ENCODE measurements at places on chromosomes 1 and 21.

GRCh38 chr1:5343256-5344020 lies 648.8 kb downstream of the NPHP4 start:
- no peak for DNase-seq

DNA sequence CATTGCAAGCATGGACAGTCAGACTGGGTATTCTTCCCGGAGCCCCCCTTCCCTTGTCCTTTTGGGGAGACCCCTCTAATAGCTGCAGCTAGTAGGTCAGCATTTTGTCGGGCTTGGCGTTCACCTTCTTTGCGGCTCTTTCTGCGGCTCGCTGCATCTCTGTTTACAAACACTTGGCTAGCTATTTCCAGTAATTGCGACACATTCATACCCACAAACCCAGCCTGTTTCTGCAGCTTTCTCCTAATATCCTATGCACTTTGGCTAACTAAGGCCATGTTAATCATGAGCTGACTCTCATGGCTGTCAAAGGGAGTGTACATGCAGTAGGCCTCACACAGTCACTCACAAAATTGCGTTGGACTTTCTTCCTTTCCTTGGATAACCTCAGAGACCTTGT lies 716.4 kb downstream of the AMY1C start:
- no peak for DNase-seq

DNA sequence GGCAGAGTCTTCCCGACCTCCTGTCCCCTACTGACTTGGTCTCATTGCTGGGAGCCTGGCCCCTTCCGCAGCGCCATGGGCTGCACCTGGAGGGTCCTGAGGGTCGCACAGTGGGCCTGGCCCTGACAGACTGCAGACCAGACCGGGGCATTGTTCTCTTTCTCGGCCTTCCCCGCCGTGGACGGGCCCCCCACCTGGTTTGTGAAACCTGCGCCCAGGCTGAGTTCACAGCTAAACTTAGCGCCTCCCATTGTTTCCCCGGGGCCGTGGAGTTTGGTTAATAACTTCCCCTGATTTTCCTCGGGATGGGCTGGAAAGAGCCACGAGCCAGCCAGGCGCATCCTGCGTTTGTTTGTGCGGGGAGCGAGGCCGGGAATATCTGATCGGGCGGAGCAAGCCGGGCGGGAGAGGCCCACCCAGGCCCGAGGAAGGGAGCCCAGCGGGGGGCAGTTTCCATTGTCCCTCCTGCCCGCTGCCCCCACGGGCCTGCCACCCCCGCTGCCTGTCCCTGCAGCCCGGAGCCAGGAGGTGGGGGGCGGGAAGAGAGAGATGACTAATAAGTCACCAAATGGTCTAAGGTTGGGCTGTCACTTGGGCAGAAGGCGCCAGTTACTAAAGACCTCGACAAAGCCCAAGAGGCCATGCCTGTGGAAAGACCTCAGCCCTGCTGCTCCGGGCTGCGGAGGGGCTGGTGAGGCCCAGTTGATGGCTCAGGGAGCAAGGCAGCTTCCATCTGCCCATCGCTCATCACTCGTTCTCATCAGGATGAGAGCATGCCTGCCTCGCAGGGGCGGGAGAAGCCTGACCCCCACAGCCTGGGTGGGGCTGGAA lies 39.0 kb upstream of the ARHGEF16 start:
- DNase-seq = no peak

- peak; percentile 42 for DNase-seq
Observed at GRCh38 chr1:116737855-116738321, 16.3 kb upstream of the CD2 start.

DNA sequence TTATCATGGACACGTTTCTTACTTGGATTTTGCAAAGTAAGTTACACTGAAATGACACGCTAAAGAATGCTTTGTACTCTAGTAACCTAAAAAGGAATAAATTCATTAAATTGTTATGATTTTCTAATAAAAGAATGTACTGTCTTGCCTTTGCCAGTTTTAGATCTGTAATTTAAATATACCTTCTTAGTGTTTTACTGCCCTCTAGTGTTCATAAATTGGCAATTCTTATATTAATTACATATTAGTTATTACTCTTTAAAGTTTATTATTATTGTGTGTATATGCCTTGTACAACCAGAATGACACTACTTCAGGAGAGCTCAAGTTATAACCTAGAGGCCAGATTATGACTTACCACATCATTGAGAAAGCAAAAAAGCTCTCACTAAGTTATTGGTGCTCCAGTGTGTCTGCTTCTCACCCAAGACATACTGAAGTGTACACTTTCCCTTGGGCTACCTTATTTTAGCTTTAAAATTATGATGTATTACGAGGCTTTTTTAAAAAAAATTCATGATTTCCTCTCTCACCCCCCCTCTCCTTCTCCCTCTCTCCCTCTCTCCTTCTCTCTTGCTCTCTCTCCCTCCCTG lies 169.9 kb downstream of the HS2ST1 start:
- DNase-seq = no peak

GRCh38 chr1:88697503-88697902 lies 13.4 kb downstream of the PKN2 start:
- no peak for DNase-seq

GRCh38 chr1:167795810-167796740 lies 74.3 kb downstream of the MPZL1 start:
- DNase-seq = no peak

- no peak for DNase-seq
Observed at GRCh38 chr1:38088791-38089190, 42.2 kb upstream of the POU3F1 start.

- DNase-seq = no peak
Observed at GRCh38 chr1:36467700-36468455, 3.7 kb upstream of the MRPS15 start.

- no peak for DNase-seq
Observed at GRCh38 chr1:52054496-52055065, 410 bp downstream of the TXNDC12 start.

DNA sequence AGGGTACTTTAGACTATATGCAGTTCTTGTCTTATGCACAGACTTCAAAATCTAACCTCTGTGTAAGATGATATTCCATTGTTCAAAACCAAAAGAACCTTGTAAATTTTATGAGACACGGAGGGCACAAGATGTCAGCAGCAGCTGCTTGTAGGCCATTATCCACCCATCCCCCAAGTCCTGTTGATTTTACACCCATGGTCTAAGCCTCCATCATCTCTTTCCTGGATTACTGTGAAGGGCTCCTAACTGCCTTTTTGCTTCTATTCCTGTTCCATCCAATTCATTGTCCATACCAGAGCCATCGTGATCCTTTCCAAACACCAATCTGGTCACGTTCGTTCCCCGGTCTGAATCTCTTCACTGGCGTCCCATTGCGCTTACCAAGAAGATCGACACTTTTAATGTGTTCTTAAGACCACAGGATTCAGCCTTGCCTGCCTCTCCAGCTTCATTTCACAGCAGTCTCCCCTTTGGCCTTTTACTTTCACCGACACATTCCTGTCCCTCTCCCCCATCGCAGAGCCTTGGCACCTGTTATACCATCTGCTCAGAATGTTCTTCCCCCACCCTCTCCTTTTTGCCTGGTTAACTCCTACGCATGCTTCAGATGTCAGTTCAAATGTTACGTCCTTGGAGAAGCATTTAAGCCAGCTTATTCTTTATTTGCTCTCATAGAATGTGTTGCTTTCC lies 107.3 kb upstream of the POU3F1 start:
- DNase-seq = no peak

- DNase-seq = no peak
Observed at GRCh38 chr1:200306944-200307754, 102.7 kb downstream of the ZNF281 start.

DNA sequence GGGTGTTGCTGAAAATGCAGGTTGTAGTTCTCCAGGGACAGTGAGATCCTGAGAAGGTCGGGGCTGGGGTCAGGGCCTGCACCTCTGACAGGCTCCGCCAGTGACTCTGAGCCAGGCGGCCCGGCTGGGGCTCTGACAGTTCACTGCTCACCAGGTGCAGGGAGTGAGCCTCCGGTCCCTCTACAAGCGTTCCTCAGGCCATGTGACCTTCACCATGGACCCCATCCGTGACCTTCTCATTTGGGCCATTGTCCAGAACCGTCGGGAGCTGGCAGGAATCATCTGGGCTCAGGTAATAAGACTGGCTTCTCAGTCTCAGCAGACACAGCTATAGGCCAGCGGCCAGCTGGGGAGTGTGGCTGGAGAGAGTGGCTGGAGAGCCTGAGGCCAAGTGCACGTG lies 41.8 kb downstream of the TRPM2 start:
- DNase-seq = no peak
